ENCODE measurements at places on chromosomes 2 and 18.

DNA sequence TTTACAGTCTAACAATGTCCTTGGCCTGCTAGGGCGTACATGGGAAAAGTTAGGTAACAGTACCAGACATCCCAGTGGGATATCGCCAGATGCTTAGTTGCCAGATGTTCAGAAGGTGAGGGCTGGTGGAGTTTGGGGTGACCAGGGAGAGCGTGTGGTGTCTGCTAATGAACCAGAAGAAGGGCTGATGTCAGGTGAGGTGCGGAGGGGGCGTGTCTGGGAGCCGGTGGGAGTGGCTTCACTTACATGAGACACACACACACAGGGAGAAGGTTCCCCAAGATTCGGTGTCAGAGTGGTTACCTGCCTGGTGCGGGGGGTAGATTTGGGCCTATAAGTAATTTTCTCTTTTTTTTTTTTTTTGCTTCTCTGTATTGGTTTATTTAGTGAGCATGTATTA, 12.2 kb downstream of the RAB31 start:
- no peak for DNase-seq

DNA sequence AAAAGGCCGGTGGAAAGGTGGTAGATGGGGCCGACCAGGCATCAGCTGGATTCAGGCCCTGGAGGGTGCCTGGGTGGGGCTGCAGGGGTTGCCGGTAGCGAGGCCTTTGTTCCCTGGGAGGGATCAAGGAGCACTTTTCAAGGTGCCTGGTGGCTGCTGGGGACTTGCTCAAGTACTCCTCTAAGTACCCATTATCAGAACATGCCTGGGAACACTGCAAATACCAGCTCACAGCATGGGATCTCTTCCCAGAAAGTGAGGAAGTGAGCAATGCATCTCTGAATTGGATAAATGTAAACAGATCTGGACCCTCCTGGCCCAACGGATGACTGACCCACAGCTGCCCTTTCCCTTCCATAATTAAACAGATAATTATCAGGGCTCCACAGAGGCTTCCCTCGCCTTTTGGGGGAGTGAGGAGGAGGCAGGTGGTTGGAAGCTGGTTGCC, 210.5 kb downstream of the SH3RF3 start:
- no peak for DNase-seq

DNA sequence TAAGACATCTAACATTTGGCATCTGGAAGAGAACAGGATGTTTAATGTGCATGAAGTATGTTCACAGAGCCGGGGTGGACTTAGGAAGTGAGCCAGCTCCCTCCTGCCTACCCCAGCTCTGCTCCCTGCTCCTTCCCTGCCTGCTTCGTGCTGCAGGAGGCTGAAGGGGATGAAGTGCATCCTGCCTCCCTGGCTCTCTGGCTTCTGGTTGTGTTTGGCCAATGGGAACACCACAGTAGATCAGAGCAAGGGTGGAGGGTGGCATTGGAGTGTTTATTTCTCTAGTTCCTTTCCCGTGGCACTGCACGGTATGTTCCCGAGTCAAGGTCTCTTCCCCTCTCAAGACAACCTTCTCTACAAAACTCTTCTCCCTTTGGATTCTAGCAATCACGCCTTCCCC, 379.9 kb downstream of the CLIP4 start:
- no peak for DNase-seq

- peak; percentile 51 for DNase-seq
Measured at GRCh38 chr2:223601932-223602666, at the start of gene SCG2. TSS of gene SCG2 (minus strand) at chr2:223602361. CDS start at chr2:223599282, 3,079 bp downstream.

- DNase-seq = no peak
Measured at GRCh38 chr2:147076634-147077033, 768.2 kb upstream of the ACVR2A start.

- DNase-seq = no peak
Measured at GRCh38 chr2:28437149-28437835, 44.6 kb downstream of the FOSL2 start.

GRCh38 chr2:38037757-38038621, 38.0 kb downstream of the CYP1B1 start:
- peak; percentile 34 for DNase-seq

DNA sequence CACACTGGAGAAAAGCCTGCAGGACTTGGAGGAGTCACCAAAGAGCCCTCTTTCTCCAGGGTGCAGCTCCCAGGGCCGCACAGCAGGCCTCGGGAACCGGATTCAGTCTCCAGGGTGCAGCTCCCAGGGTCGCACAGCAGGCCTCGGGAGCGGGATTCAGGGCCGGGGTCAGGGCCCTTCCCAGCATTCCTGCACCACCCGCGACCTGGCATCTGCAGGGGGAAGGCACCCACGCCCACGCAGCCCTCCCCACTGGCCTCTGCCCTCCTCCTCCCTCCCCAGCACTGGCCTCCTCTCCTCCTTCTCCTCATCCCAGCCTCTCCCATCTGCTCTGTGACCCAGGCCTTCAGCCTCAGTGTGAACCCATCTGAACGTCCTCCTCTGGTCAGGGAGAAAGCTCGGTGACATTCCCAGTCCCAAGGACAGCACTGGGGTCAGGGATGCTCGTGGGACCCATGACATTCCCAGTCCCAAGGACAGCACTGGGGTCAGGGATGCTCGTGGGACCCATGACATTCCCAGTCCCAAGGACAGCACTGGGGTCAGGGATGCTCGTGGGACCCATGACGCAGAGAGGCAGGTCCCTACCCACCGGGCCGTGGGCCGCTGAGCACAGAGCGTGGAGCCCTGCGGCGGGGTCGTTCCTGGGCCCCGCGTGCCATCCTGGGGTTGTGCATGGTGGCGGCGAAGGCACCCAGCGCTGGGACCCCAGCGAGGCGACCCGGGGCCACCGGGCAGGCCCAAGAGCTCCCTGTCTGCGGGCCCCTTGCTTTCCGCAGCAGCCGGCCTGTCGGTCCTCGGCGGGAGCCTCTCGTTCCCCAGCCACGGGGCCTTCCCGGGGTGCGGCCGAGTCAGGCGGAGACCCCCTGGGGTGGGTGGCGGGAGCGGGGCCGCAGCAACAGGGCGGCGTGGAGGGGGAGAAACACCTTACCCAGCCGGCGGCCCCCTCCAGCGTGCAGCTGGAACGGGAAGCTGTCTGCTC, 550.2 kb upstream of the SALL3 start:
- DNase-seq = no peak

GRCh38 chr2:71829008-71829407, 318.7 kb downstream of the CYP26B1 start:
- no peak for DNase-seq

- no peak for DNase-seq
Measured at GRCh38 chr18:5452943-5453443, 90.8 kb downstream of the EPB41L3 start.

DNA sequence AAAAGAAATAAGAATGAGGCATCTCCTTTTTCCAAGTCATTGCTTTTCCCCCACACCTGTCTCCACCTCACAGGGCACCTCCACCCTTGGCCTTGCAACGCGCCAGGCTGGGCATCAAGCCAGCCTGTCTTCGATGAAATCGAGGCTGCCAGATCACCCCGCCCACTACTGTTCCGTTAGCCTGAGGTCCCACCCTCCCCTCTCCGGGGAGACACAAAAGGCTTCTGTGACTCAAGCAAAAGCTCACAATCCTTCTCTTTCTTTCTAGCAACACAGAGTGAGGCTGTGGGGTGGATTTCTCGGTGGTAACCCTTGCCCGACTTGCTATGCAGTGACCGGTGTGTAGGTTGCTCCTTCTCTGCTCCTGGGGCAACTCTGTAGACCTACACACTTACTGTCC, 9.9 kb downstream of the TNP1 start:
- peak; percentile 20 for DNase-seq

DNA sequence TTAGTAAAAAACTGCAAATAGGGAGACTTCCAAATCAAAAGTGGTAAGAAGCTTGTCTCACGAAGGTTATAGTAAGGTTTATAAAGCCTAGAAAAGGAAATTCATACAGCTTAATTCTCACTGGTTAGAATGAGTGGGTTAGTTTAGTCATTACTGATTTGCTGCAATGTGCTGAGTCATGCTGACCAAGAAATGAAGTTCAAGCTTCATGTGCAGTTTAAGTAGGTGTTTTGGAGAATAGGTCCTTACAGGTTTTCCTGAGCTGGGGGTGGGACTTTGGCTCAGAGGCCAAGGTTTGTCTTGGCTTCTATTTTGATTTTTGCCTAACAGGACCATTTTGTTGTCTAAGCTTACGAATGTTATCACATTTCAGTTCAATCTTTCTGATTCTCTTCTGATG, 15.1 kb downstream of the CLIP4 start:
- peak; percentile 18 for DNase-seq

GRCh38 chr2:224027070-224027469, 12.0 kb downstream of the SERPINE2 start:
- no peak for DNase-seq

GRCh38 chr2:131168538-131168937, 40.8 kb upstream of the POTEE start:
- no peak for DNase-seq

DNA sequence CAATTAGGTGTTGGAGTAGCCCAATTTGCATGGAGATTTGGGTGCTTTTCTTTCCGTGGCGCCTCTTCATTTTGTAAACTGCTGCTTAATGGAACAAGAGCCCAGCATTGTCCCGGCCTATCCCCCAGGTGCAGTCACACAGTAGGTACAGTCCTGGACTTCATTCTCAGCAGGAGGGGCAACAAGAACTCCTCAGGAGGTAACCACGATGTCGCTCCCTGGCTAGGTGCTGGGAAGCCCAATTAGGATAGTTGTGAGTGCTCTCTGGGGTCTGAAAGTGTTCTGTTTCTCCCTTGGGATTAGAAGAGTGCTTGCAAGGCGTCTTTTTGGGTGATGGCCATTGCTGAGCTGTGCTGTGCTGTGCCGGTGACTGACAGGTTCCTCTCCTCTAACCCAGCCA, 53.8 kb downstream of the CABLES1 start:
- DNase-seq = no peak

GRCh38 chr2:71896385-71897136, 251.1 kb downstream of the CYP26B1 start:
- DNase-seq = no peak

- DNase-seq = no peak
Measured at GRCh38 chr2:27958711-27959378, 68.3 kb downstream of the BABAM2 start.
